ENCODE measurements at places on chromosomes 5 and 9.

DNA sequence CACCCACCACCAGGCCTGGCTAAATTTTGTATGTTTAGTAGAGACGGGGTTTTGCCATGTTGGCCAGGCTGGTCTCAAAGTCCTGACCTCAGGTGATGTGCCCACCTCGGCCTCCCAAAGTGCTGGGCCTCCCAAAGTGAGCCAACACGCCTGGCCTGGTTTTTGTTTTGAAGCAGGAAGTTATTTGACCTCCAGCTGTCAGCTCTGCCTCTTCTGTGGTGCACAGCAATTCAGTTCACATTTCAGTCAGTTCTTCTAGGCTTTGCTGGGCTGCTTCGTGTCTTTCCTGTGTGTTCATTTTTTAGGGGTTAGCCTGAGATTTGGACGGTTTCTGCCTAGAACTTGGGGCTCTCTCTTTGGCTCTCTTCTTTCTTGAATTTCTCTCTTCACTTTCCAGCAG lies 8.9 kb downstream of the LCN1 start:
- DNase-seq: no peak

DNA sequence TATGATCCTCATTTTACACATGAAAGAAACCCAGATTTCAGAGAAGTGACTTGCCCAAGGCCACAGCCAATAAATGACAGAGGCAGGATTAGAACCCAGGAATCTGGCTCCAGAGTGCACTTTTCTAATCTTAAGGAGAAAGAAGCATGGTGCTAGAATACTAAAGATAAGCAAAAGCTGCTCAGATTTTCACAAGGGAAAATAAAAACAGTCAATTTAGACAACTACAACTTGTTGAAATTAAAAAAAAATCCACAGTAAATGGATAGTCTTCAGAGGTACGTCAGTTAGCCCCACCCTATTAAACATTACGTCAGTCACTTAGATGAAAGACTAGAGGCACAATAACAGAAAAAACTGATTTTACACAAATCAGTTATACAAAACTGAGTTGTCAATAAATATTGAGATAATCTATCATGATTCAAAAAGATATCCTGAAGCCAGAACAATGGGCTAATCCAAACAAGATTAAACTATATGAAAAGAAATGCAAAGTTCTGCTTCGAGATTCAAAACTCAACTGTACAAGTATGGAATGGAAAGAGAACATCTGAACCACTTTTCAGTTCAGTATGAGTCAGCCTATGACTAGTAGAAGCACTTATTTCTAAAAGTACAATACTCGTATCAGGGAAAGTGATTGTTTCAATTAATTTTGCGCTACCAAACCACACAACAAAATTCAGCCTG lies 9.3 kb downstream of the TMEM245 start:
- no peak for DNase-seq

DNA sequence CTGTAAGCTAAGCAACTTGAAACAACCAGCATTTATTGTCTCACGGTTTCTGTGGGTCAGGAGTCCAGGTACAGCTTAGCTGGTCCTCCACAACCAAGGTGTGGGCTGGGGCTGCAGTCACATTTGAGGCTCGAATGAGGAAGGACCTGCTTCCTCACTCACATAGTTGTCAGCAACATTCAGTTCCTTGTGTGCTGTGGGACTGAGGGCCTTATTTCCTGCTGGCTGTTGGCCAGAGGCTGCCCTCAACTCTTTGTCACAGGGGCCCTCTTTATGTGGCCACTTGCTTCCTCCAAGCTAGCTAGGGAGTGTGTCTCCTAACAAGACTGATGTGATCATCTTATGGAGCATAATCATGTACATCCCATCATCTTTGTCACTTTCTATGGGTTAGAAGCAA lies 29.2 kb upstream of the SEMA4D start:
- no peak for DNase-seq

- DNase-seq: no peak
These were observed 151.3 kb downstream of the DAB2IP start for GRCh38 chr9:121802753-121803152.

GRCh38 chr9:115289757-115290208 lies 171.8 kb upstream of the TNC start:
- no peak for DNase-seq

DNA sequence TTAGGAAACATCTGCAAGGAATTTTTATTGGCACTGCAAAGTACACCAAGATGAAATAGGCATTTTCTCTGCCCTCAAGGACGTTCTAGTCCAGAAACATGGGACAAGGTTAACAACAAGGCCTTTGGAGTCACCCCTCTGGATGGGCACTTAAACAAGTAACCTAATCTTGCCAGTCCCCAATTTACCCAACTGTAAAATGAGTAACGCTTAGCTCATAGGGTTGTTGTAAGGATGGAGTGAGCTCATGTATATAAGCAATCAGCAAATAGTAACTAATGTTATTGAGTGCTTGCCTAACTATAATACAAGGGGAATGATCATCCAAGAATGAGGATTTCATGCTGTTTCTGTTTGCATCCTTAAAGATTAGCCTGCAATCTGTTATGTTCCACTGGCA lies 189.3 kb downstream of the PAPPA start:
- DNase-seq: no peak

DNA sequence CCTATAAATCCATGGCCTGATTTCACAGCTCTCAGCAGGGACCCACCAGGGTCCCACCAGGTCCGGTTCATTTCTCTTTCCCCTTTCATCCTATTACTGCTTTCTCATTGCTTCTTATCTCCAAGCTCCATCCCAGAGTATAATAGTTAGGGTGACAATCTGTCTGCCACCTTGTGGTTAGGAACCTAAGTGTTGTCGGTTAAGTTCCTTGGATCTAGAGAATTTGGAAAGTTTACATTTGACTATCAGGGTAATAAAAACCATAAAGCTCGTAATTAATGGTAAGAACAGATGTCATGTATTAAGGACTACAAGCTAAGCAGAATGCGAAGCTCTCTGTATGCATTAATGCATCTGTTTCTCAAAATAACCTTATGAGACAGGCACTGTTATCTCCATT lies 259.1 kb downstream of the SH3GL2 start:
- DNase-seq: no peak

DNA sequence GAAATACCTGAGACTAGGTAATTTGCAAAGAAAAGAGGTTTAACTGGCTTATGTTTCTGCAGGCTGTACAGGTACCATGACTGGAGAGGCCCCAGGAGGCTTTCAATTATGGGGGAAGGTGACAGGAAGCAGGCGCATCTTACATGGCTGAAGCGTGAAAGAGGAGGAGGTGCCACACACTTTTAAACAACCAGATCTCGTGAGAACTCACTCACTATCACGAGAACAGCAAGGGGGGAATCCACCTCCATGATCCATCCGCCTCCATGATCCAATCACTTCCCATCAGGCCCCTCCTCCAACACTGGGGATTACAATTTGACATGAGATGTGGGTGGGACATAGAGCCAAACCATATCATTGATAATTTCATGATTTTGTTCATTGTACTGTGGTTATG lies 2.5 kb upstream of the MED27 start:
- DNase-seq: no peak

GRCh38 chr5:133348406-133348805 lies 263.9 kb downstream of the FSTL4 start:
- no peak for DNase-seq

DNA sequence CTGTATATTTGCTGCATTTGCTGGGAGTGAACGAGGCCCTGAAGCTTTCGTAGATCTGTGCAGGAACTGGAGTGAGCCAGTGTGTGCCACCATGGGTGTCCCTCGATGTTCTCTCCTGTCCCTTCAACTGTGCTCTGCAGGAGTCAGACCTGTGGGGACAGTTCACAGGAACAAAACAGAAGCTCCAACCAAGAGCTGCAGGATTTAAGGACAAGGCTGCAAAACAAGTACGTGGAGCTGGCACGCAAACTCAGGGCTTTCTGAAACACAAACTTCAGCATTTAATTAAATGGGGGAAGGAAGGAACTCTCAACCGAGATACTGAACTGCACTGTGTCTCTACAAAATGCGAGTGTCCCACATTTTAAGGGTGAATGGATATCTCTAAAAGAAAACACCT lies 24.2 kb downstream of the BASP1 start:
- DNase-seq: no peak
